ENCODE measurements at places on chromosomes 7 and 10.

DNA sequence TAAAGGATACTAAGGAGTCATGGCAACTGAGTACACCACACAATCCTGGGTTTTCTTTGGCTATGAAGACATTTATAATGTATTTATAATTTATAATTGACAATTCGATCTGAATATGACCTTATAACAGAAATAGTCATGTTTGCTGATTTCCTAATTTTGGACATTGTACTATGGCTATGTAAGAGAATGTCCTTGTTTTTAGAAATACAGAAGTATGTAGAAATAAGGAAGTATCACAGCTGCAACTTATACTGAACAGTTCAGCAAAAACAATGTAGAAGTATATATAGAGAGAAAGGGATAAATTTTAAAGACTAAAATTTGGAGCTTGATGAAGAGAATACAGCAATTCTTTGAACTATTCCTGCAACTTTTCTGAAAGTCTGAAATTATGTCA is 32.6 kb downstream of the PRLHR start:
- DNase-seq: no peak

DNA sequence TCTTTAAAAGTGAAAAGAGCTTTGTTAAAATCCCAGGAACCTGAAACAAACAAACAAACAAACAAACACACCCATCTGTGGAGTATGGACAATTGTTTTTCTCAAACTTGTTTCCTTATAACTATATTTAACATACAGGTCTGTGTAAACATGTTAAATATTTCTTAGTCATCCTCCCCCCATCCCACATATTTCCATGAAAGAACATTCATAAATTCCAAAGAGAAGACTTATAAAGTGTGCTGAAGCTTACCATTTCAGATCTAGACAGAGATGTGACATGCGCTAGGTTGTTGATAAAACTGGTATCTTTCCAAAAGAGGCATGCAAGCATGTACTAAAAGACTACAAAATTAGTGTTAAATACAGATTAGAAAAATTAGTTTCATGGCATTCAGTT is 6.5 kb downstream of the FKBP14 start:
- no peak for DNase-seq

DNA sequence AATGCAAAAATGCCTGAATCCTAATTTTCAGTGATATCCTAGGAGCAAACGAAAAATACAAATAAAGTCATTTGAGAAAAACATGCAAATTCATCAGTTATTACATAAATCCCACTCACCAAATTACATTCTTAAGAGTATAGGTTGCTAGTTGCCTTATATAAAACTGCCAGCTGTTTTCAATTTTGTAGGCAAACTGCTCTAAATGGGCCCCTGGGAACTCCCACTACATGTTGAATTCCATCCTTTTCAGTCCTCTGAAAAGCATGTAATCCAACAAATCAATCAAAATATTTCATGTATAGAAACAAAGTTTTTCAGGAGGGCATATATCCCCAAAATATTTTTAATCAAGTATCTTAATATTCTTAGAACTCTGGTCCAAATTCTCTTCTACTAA is 2.1 kb upstream of the JMJD1C start:
- peak; percentile 6 for DNase-seq

DNA sequence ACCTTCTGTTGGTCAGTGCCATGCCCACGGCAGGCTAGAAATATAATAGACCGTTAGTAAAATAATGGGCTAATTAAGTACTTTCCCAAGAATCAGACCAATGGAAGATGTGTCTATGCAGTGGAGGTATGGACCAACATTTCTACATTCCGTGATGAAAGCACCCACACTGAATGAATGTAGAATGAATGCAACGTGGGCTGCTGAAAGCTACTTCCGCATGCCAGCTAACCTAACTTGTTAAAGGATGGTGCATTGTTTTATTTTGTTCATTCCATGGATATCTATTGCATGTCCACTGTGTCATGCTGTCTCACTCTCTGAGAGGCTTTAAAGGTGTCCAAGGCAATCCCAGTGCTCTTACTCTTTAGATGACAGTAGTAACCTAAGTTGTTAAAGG is 112.9 kb upstream of the CAV2 start:
- no peak for DNase-seq

GRCh38 chr7:47511699-47512370 is 70.1 kb downstream of the TNS3 start:
- no peak for DNase-seq

DNA sequence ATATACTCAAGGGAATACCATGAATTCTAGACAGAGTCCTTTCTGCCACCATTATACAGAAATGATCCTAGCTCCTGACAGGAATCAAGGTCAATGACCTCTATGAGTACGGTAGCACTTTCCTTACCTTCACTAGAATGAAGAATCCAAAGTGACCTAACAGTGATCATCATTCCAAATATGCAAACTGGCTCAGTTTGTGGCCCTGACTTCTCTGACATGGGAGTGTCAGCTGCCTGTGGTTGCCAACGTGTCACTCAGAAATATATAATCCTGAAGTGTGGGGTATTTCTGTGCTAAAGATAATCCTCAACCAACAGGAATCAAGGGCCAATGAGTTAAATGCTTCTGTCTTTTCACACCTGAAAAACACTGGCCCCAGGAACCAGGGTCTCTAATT is 45.7 kb downstream of the COPG2 start:
- DNase-seq: no peak

- no peak for DNase-seq
Observed at GRCh38 chr7:34501156-34501555, 156.9 kb upstream of the NPSR1 start.

- DNase-seq: no peak
Observed at GRCh38 chr7:158443014-158443687, 144.5 kb downstream of the PTPRN2 start.
